ENCODE measurements at places on chromosomes 5 and 9.

DNA sequence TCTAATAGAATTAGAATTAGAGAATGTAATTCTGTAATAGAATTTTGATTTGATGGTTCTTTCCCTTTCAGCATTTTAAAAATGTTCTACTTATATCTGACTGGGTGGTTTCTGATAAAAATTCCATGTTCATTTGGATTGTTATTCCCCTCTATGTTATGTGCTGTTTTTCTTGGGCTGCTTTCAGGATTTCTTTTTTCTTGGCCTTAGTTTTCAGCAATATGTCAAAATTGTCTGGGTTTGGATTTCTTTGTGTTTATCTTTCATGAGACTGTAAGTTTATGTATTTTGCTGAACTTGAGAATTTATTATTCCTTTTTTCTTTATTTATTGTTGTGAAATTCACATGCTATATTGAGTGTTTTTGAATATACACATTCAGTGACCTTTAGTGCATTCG, 189.1 kb downstream of the RANBP17 start:
- ATAC-seq = no peak

DNA sequence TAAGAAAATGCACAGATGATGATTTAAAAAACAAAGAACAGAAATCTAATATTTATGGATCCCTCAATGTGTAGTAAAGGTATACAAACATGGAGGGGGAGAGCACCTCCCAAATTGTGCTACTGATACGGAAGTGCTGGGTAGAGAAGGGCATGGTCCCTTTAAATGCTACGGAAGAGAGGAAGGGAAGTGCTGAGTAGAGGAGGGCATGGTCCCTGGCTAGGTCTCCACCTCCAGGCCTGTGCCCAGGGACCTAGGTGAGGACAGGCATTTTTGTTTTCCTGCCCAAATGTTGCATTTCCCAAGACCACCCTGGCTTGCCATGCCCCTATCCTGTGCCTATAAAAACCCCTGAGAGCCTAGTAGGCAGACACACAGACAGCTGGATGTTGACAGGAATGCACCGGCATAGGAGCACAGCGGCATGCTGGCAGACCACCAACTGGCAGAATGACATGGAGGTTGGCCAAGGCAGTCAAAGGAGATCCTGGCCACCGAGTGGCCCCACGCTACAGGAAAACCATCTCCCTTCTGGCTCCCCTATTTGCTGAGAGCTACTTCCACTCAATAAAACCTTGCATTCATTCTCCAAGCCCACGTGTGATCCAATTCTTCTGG, 62.1 kb upstream of the SPDL1 start:
- no peak for ATAC-seq

DNA sequence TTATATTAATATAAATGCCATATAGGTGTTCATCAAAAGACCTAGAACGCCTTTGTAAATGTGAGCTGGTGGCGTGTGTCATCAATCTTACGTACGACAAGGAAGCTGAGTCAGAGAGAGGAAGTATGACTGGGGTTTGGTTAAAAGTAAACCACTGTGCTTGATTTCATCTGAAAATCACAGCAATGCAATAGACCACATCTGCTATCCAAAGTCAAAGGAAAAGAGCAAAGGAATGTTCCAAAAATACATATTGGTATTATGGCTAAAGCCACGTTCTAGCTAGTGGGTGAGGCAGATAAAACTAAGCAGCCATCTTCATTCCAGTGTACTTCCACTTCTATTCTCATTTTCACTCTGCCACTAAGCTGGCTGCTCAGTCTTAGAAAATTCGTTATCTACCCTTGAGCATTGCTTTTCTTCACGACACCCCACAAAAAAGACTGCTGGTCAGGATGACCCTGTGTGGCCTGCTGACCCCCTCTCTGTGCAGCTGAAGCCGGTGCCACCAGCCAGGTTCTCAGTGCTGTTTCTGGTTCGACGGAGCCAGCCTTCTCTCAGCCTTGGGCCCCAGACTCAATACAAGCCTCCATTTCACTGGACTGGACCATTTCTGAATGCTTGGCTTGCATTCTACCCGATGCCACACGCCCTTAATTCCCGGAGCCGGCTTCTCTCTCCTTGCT, 23.8 kb downstream of the SHC3 start:
- peak; percentile 81 for ATAC-seq

DNA sequence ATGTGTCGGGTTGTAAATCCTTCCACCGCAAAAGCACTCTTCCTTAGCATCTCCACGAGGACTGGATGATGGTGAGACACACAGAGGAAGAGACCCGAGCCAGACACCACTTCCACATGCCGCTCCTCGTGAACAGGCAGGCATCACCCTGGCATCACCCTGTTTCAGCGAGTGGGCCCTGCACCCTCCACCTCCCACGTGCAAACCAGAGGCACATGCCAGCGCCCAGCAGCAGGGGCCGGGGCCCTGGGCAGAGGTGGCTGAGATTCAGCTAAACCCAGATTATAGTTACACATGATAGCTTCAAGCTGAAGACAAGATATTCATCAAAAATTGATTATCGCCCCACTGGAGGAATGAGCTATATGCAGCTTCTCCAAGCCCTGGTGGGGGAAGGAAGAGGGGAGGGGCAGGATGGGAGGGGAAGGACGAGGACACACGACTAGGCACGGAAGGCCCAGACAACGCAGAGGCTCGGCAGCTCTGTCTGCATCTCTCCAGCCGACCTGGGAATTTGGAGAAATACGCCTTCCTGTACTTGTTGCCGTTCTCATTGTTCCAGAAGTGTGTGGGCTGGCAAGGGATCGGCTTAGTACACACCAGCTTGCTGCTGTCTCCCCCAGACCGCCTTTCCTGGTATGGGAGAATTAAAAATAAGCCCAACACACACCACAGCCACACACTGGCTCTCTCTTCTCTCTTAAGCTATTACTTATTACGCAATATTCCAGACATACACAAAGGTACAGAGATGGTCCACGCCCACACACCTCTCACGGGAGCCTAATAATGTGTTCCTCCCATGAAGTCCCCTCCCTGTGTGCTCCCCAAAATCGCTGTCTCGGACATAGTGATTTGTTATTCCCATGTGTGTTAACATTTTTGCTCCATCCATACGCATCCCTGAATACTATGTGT, 50.4 kb upstream of the ZNF354A start:
- no peak for ATAC-seq

- no peak for ATAC-seq
These were observed 55.6 kb upstream of the COL5A1 start for GRCh38 chr9:134585746-134586706.

DNA sequence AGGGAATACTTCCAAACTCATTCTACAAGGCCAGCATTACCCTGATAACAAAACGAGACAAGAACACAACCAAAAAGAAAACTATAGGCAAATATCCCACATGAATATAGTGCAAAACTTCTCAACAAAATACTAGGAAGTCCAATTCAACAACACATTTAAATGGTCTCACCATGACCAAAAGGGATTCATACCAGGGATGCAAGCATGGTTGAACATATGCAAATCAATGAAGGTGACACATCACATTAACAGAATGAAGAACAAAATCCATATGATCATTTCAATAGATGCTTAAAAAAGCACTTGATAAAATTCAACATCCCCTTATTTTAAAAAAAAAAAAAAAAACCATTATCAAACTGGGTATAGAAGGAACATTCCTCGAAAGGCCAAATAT, 186.0 kb downstream of the DTWD2 start:
- ATAC-seq = no peak

DNA sequence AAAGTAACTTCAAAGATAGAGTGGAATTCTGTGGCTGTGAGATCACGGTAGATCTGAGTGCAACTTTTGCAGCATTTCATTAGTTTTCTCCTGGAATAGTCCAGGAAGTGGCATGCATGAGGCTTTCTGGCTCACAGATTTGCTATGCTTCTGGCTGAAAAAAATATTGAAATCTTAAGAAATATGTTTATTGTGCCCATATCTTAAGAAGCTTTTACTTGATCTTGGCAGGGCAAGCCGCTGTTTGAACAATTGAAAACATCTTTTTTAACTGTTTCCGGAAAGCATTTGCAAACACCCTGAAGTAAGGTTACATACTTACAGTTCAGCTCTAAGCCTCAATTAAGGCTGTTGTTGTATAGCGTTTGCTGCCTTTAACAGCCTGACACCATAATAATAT, 135.7 kb upstream of the GDNF start:
- ATAC-seq = no peak

GRCh38 chr5:142520885-142521284, 165.0 kb downstream of the FGF1 start:
- ATAC-seq = no peak

DNA sequence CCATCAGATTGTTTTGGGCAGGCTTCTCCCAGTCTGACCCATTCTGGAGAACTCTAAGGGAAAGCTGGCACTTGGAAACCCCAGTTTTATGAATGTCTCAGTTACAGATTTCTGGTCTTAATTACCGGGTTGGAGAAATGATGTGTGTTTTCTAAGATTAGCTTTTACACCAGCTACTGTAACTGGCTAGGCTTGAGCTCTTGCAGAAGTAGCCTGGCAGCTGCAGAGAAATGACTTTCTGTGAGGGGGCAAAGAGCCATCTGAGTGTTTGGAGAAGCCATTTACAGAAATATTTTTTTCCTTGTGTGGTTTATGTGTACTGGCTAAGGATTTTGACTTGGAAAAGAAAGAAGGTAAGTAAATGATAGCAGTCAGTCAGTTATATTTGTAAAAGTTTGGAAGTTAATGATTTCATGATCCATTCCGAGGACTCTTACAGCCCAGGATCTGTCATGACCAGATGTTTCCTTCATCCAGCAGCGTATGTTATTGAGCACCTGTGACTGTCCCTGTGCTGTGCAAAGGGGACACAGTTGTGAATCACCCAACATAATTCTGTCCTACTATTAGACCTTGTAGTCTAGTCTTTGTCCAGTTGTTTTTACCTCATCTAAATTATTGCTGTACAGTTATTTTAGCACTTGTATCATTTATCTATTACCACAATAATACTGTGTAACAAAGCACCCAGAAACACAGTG, 53.7 kb upstream of the GDNF start:
- no peak for ATAC-seq

DNA sequence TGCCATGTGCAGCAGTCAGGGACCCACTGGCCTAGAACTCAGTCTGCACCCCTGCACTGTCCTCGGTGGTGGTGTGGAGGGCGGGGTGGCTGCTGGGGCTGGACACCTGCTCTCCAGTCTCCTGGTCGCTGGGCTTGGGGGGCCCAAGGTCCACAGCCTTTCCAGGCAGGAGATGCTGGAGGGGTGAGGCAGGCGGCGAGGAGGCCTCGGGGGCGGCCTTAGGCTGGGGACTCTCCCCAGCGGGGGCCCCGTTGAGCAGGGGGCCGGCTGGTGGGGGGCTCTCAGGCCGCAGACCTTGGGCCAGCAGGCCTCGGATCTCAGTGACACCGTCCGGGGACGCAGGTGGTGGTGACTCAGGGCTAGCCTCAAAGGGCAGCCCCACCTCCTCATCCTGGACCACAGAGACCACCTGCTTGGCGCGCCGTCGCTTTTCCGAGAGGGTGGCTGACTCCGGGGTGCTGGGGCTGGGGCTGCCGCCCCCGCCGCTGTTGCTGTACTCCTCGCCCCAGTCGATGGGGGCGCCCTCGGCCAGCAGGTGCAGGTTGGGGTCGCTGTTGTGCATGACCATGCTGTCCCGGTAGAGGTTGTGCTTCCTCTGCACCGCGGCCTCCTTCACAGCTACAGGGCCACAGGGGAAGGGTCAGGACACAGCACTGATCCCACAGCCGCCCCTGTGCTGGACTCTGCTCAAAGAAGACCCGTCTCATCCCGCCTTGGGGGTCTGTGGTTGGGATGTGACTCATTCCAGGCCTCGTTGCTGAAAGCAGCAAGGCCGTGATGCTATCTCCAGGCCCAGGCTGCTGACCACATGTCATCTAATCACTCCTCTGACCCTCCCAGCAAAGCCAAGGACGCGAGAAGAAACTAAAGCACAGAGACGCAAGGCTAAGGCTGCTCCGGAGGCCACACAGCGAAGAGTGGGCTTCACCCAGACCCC, 55.8 kb downstream of the LRSAM1 start:
- no peak for ATAC-seq

DNA sequence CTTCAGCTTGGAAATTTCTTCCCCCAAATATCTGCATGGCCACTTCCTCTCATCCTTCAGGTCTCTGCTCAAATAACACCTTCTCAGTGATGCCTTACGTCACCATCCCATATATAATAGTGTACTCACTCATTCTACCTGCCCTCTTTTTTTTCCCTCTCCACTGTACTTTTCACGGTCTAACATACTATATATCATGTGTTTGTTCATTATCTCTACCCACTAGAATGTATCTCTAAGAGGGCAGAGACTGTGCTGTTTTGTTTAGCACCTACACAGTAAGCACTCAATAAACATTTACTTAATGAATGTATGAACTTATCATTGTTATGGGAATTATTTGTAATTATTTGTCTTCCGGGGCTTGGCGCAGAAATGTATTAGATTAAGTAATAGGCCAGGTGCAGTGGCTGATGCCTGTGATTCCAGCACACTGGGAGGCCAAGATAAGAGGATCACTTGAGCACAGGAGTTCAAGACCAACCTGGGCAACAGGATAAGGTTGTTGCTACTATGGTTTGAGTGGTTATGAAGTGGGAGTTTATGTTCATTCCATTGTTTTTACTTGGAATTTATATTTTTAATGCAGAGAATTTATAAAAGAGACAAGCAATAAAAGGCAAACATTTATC, 6.0 kb upstream of the IL13 start:
- no peak for ATAC-seq

- ATAC-seq = no peak
These were observed 1402.4 kb upstream of the NUDT12 start for GRCh38 chr5:104965006-104965405.

DNA sequence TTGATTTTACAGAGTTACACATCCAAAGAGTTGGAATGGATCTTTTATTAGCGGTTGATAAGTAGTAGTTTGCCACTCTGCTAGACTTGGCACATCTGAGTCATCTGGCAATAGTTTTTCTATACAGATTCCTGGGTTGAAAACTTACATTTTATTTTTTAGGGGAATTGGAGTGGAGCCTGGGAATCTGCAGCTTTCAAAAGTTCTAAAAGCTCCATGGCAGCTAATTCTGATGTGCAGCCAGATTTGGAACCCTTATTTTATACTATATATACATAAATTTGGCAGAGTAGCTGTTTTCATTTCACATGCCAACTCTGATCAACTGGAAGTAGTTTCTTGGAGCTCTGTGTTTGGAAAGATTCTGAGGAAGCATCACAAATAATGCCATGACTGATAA, 715.5 kb downstream of the TLR4 start:
- ATAC-seq = no peak
